ENCODE measurements at places on chromosomes 1 and 21.

DNA sequence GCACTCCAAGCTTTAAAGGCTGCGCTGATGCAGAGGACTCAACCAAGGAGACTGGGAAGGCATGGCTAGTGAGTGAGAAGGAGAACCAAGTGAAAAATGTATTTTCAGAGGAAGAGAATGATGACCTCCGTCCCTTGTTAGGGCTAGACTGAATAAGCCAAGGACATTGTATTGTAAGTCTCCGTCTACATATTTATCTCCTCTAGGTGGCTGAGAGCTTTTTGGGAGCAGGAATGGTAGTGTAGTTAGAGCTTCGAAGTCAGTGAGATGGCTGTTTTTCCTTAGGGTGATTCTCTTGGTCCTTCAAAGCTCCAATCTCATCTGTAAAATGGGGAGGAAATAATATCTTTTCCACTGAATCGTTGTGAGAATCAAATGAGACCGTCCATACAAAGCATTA, 37.6 kb downstream of the ZBTB40 start:
- no peak for DNase-seq

- DNase-seq, result no peak
Observed at GRCh38 chr1:36128126-36128904, 3.3 kb upstream of the COL8A2 start.

GRCh38 chr1:110319332-110320167, 19.6 kb upstream of the RBM15 start:
- DNase-seq, result peak; percentile 15

GRCh38 chr1:11753555-11754208, 8.3 kb upstream of the C1orf167 start:
- no peak for DNase-seq

GRCh38 chr1:31401241-31401640, 11.8 kb upstream of the SERINC2 start:
- DNase-seq, result no peak

DNA sequence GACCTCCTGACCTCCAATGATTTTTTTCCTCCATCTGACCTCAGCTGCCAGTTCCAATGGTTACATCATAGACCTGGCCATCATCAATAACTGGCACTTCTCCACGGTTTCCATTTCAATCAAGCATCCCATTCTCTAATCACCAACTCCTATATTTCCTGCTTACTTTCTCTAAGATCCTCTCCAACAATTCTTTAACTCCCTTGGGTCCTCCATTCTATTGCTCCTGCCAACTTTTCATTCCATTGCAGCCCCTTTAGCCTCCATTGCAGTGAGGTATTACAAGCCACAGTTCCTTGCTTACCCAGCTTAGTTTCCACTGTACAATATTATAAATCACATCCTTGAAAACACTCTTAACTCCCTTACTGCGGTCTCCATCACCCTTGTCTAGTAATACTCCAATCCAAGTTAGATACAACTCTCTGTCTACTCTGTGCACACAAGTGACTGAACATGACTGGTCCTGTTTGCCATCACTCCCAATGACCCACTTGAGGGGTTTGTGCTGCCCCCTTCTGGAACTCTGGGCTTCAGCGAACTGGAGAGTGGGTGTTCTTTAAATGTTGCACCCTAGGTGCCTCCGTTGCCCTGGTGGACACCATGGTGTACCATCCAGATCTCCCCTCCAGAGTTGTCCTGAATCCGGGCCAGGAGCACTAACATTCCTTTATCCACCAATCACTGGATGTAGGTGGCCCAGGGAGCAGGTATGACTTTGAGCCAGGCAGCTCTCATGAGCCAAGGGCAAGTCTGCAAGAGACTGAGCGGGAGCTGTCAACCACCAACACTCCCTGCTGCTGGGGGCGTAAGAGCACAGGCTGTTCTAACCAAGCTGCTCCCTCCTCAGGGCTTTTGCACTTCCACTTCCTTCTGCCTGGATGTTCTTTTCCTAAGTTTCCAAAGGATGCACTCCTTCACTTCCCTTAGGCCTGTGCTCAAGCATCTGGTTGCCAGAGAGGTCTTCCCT, 3.7 kb upstream of the FNDC7 start:
- DNase-seq, result no peak

GRCh38 chr1:204888294-204888693, 17.6 kb downstream of the NFASC start:
- no peak for DNase-seq

GRCh38 chr1:57214951-57215575, 208.8 kb downstream of the DAB1 start:
- DNase-seq, result no peak

GRCh38 chr1:76568573-76569238, 298.6 kb upstream of the ST6GALNAC5 start:
- DNase-seq, result no peak

Measured in NK-92 treated with Interleukin-12 subunit alpha and Interleukin-12 subunit beta, amount 100 ng/mL, for 24 hours (cell line).